ENCODE measurements at places on chromosomes 12 and 14.
A peak's percentile ranks its signal among the peaks of the same experiment; 100 is the strongest.

DNA sequence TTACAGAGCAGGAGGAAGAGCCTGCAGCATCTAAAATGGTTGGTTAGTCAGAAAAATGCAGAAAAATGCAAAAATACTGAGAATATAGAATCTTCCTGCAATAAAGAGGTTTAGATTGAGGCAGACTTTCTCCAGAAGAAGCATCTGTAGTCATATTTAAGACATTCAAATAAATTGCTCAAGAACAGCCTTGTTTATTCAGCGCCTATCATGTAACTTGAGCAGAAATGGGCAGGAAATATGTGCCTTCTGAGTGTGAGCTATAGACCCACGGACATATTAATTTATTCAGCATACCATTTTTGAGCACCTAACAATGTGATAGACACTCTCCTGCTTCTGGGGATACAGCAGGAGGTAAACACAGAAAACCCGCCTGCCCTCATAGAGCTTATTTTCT lies 102.0 kb upstream of the HIF1A start:
- no peak for DNase-seq

DNA sequence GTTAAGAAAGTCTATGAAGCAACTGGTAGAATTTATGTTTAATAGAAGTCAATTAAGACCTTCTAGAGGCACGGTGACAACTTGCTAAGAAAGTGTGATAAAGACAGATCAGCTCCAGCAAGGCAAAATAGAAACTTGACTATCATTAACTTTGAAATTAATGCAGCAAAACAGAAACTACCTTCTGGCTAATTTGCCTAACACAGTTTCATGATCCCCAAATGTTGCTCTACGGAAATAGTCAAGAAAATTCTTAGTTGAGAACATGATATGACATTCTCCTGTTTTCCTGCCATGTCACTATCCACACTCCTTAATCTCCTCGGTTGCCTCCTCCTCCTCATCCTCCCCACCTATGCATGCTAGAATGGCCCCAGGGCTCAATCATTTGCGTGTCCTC lies 4.2 kb downstream of the DENND5B start:
- DNase-seq = no peak

GRCh38 chr14:38730420-38730819 lies 372.6 kb downstream of the SEC23A start:
- DNase-seq = no peak

- no peak for DNase-seq
Observed at GRCh38 chr14:68952531-68953195, 26.4 kb downstream of the ACTN1 start.

DNA sequence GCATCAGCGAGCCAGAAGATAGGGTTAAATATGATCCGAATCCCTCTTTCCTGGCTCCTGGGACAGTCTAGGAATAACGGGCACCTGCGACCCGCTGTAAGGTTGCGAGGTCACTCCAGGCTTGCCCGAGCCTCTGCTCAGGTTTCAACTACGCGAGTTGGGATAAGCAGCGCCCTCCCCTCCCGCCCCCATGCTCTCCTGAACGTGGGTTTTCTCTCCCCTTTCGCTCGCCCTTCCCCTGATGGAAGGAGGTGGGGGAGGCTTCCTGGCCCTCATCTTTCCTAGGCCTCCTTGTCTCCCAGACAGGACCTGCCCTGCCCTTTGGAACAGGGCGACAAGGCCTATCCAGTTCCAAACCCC lies 753 bp upstream of the ATP5MC2 start:
- DNase-seq = peak; percentile 50

DNA sequence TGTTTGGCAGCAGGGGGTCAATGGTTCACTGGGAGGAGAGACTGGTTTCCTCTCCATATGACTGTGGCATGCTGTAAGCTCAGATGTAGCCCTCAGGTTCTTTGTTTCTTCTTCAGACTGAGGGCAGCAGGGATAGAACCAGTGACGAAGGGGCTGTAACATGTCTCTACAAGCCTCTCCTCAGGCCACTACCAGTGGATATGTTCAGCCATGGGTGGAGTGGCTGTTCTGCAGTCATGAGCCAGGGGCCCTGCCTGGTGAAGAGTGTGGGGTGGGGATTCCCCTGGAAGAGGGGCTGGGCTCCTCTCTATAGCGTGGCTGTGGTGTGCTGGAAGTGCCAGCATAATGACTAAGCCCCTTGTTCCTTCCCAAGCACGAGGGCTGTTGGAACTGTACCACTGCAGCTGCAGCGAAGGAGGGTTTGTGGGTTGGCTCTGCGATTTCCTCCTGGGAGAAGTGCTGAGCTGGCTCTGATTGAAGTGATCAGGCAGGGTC lies 55.8 kb downstream of the CMAS start:
- no peak for DNase-seq

- DNase-seq = no peak
Observed at GRCh38 chr14:47278233-47278842, 397.1 kb downstream of the MDGA2 start.

GRCh38 chr12:14843425-14843887 lies at the start of gene ART4:
Gene ART4, minus strand, starts transcription at chr12:14843526. Its CDS starts 413 bp downstream, at chr12:14843113.
- DNase-seq = no peak

GRCh38 chr14:48690349-48690748 lies 895.8 kb downstream of the RPS29 start:
- no peak for DNase-seq

- peak; percentile 52 for DNase-seq
Observed at GRCh38 chr14:105173901-105174894, 5.6 kb upstream of the JAG2 start.

- DNase-seq = no peak
Observed at GRCh38 chr12:28879379-28879778, 269.7 kb upstream of the FAR2 start.

DNA sequence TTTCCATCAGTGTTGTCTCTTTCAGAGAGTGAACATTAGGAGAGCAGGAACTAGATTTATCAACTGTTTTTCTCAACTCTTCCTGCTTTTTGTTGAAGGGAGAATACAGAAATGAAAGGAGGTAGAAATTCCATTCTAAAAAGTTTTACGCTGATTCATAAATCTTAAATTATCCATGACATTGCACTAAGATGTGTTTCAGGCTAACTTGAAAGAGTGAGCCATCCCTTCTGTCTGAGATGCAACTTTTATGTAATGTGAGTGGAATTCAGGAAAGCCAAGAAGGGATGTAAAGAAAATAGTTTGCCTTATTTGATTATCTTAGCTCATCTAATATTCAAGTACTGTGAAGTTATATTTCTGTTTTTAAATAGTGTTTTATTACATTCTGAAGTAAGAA lies 349.5 kb upstream of the RGS6 start:
- DNase-seq = no peak

GRCh38 chr14:67485501-67486095 lies 2.9 kb downstream of the TMEM229B start:
- no peak for DNase-seq

- DNase-seq = peak; percentile 34
Observed at GRCh38 chr12:44835641-44836379, 40.3 kb downstream of the NELL2 start.

GRCh38 chr12:10967409-10967808 lies 19.3 kb downstream of the TAS2R50 start:
- no peak for DNase-seq

DNA sequence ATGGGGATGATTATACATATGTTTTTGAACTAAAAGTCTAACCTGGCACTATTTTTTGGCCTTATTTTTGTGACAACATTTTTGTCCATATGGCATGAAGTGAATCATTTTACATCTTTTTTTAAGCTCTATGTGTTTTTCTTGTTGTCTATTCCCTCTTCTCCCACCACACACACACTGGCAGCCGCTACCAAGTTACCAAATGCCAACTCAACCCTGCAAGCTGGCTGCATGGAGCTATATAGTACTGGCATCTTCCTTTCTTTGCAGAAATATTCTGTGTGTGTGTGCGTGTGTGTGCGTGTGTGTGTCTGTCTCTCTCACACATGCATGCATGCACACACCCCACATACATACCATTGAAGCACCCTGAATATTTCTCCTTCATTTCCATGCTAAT lies 278.9 kb upstream of the SOX5 start:
- no peak for DNase-seq

DNA sequence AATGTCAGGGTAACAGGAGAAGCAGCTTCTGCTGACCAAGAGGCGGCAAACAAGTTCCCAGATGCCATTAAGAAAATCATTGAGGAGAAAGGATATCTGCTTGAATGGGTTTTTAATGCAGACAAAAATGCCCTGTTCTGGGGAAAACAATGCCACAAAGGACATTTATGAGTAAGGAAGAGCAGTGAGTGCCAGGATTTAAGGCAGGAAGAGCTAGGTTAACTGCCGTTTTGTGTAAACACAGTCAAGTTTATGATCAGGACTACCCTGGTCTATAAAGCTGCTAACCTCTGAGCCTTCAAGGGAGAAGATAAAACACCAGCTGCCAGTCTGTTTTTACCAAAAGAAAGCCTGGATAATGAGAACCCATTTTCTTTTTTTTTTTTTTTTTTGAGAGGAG lies 8.5 kb downstream of the MAPKAPK5 start:
- DNase-seq = no peak

GRCh38 chr12:109448707-109449390 lies 28.3 kb downstream of the KCTD10 start:
- no peak for DNase-seq

DNA sequence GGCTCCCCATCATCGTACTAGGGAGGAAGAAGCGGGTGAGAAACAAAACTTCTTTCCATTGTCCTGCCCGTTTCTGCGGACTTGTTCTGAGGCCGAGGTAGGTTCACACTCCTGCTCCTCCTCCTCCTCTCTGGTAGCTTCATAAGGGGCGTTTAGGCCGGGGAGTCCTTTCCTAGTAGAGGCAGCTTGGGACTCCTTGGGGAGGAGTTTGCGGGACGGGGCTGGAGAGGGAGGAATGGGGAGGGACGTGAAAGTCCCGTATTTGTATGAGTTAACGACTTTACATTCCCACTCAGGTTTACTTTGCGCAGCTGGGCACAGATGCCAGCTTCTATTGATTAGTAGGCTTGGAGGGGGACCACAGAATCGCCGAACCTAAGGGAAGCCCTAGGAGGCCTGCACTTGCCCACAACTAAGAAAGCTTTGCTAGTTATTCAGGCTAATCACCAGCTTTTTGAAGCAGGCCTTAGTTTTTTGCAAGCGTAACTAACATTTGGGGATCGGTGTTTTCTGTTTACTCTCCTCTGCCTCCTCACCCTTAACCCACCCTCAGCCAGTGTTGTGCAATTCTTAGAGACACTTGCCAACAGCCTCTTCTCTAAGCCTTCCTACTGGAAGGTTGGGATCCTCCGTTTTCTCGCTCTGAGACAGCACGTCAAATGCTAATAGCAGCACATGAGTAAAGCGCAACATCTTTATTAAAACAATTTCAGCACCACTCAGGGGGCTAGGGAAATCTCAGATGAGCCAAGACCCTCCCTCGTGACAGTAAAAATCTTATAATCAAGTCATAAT lies 499 bp downstream of the RNASE4 start:
- DNase-seq = no peak

- no peak for DNase-seq
Observed at GRCh38 chr12:123990511-123990910, 17.5 kb downstream of the ZNF664 start.

GRCh38 chr14:106268013-106268727 lies 741.8 kb downstream of the TMEM121 start:
- peak; percentile 82 for DNase-seq

DNA sequence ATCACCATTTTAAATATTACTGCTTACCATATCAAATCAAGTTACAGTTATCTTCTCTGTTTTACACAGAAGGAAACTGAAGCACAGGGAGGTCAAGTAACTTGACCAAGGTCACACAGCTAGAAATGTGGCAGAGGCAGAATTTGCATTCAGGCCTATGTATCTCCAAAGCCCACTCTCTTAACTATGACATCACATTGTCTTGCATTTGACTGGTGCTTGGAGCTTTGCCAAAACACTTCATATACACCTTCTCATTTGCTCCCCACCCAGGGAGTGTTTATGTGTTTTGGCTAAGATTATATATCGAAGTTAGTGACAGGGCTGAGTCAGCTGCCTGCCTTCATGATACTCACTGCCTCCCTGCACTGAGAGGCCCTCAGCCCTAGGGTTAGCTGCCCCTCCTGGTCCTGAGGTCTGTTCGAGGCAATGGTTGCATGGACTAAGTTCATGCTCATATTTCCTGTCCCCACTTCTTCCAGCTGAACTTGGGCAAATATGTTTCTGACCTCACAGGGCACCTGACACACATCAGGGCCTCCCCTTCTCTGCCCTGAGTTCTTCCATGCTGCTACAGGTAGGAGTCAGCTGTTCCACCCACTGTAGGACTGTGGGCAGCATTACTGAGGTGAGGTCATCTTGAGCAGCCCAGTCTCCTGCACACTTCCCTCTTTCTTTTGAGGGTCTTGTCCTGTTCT lies 1.8 kb downstream of the GALNT6 start:
- DNase-seq = peak; percentile 40

GRCh38 chr14:69332782-69333395 lies 65.2 kb downstream of the ERH start:
- DNase-seq = no peak

Data from activated T-cell treated with anti-CD3 and anti-CD28 coated beads, Interleukin-2, amount 50 U/mL, for 1 hour (primary cell).